T-helper 17 cell (primary cell): ENCODE measurements at places on chromosomes 12 and 14.
A peak's percentile ranks its signal among the peaks of the same experiment; 100 is the strongest.

GRCh38 chr14:24262821-24263733 is at the start of gene TGM1:
TGM1 (minus strand) TSS chr14:24263177; CDS start chr14:24262352, 825 bp downstream.
- no peak for DNase-seq

- DNase-seq, result no peak
Observed at GRCh38 chr14:24701062-24701461, 67.1 kb upstream of the GZMB start.

- no peak for DNase-seq
Observed at GRCh38 chr14:95151561-95151960, 5.8 kb downstream of the DICER1 start.

DNA sequence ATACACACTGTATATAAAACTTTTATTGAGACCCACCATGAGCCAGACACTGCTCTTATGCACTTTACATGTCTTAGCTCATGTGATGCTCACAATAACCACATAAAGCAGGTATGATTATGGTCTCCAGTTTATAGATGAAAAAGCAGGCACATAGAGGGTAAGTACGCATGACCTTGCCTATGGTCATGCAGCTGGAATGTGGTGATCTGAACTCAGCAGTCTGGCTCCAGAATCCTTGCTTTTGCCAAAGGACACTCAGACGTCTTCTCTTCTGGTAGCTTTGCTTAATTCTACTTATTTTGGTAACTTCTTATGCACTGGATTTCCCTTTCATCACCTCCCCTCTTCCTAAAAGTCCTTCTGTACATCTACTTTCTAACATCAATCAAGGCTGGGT is 103.3 kb upstream of the CRY1 start:
- DNase-seq, result no peak

GRCh38 chr14:51638071-51638944 is 13.4 kb upstream of the FRMD6 start:
- no peak for DNase-seq

- no peak for DNase-seq
Observed at GRCh38 chr12:115051378-115051777, 367.4 kb upstream of the TBX3 start.

DNA sequence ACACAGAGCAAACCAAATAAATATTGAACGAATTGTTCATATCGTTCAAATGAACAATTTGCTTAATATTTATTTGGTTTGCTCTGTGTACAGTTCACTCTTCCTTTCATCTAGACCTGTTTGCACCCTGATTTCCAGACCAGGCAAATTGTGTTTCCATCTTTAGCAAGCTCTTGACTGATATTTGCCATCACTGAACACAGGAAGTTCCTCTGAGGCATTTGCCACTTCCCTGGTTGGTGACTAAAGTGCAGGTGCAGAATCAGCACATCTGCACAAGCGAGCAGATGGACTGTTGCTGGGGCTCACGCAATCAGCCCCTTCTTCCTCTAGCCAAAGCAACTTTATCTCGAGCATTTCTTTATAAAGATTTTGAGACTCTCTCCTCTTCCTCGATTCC is 112.9 kb downstream of the DAAM1 start:
- no peak for DNase-seq

DNA sequence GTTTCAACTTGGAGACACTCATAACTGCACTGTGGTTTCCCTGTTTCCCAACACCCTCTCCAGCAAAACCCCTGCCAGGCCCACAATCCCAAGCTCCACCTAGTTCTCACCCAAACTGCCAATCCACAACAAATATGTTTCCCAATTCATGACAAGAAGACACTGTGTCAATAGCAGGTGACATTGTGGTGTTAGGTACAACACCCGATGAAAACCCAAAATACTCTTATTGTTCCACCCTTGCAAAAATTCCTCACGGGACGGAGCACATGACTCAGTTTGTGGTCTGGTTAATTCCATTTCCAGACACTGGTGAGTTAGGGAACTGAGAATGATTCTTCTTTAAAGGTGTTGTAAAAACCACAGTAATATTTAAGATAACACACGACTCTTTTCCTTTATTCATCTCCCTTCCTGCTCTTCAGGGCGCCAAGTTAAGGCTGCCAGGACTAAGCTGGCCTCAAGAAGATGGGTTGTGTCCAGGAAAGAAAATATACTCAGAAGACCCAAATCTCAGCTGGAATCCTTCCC is 735.5 kb downstream of the MED13L start:
- DNase-seq, result no peak

- no peak for DNase-seq
Observed at GRCh38 chr14:64761441-64762043, 57.3 kb downstream of the PLEKHG3 start.

- no peak for DNase-seq
Observed at GRCh38 chr12:121373755-121374154, 21.5 kb upstream of the ANAPC5 start.

- DNase-seq, result no peak
Observed at GRCh38 chr12:97127061-97127460, 220.0 kb downstream of the NEDD1 start.

- DNase-seq, result peak; percentile 97
Observed at GRCh38 chr14:103847451-103848174, at the start of gene PPP1R13B. PPP1R13B (minus strand) TSS chr14:103847575; CDS start chr14:103847307, 268 bp downstream.

DNA sequence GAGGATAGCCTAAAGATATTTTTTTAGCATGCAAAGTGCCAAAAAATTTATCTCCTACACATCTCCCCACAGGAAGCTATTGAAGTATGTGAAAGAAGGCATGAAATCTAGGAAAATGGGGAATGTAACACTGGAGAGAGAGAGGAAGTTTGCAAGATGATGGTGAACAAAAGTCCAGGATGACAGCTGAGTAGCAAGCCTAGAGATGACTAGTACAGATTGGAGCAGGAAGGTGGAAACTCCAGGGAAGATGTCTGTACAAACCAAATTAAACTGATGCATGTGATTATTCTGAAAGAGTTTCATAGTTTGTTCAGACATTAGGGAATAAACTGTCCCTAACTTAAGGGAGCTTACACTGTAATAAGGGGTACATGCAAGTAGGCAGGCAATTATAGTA is 99.3 kb downstream of the RAD51B start:
- DNase-seq, result no peak

DNA sequence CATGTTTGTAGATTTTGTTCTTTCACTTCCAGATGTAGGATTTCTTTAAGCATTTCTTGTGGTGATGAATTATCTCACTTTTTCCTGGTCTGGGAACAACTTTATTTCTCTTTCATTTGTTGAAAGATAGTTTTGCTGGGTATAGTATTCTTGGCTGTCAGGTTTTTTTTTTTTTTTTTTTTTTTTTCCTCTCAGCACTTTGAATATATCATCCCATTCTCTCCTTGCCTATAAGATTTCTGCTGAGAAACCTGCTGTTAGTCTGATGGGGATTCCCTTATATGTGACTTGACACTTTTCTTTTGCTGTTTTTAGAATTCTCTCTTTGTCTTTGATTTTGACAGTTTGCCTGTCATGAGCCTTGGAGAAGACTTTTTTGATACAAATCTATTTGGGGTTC is 30.5 kb downstream of the SMCO2 start:
- DNase-seq, result no peak

DNA sequence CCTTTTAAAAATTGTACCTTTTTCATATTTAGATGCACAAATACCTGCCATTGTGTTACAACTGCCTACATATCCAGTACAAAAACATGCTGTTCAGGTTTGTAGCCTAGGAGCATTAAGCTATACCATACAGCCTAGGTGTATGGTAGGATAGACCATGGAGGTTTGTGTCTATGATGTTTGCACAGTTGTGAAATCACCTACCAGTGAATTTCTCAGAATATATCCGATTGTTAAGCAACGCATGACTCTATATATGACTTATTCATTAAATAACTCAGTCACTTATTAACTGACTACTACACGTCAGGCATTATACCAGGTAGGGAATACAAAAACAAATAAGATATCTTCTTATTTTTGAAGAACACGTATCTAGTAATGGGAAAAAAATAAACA is 26.2 kb upstream of the ETNK1 start:
- no peak for DNase-seq

GRCh38 chr12:48878548-48878947 is 12.9 kb upstream of the RND1 start:
- no peak for DNase-seq

GRCh38 chr12:54700849-54701248 is 52.7 kb upstream of the DCD start:
- DNase-seq, result no peak

- no peak for DNase-seq
Observed at GRCh38 chr12:67356380-67356774, 87.2 kb downstream of the CAND1 start.

GRCh38 chr12:65984227-65984479 is 146.4 kb downstream of the LLPH start:
- no peak for DNase-seq

- DNase-seq, result no peak
Observed at GRCh38 chr12:31008241-31008761, 65.4 kb upstream of the DDX11 start.

DNA sequence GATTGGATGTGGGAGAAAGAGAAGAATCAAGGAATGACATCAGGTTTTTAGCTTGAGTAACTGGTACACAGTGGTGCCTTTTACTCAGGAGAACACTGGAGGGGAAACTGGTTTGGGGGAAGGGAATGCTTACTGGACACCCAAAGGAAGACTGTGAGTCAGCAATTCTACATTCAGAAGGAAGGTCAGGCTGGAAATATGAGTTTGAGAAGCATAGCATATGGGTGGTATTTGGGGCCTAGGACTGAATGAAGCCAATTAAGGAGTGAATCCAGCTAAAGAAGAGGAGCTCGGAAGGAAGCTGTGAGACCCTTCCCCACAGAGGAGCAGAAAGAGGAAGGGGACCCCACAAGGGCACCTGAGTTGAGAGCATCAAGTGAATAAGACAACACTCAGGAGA is 35.4 kb downstream of the DMAC2L start:
- DNase-seq, result no peak

DNA sequence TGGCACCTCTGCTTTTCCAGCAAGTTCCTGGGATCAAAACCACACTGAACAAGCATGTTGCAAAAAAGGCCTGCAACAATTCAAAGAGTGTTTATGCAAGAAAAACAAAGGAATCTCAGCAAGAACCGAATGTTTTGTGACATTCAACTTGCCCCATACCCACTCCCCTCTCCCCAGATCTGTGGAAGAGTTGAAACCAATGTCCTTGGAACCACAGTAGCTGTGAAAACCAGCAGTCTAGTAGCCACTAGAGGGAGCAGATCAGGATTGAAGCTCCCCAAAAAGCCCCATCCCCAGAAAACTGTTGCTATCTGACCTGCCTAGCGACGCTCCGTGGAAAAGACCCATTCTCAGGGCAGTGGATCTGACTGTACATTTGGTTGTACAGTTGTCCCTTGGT is 27.1 kb downstream of the PRKAB1 start:
- no peak for DNase-seq

- DNase-seq, result no peak
Observed at GRCh38 chr12:10363914-10364814, 25.7 kb downstream of the KLRK1 start.

DNA sequence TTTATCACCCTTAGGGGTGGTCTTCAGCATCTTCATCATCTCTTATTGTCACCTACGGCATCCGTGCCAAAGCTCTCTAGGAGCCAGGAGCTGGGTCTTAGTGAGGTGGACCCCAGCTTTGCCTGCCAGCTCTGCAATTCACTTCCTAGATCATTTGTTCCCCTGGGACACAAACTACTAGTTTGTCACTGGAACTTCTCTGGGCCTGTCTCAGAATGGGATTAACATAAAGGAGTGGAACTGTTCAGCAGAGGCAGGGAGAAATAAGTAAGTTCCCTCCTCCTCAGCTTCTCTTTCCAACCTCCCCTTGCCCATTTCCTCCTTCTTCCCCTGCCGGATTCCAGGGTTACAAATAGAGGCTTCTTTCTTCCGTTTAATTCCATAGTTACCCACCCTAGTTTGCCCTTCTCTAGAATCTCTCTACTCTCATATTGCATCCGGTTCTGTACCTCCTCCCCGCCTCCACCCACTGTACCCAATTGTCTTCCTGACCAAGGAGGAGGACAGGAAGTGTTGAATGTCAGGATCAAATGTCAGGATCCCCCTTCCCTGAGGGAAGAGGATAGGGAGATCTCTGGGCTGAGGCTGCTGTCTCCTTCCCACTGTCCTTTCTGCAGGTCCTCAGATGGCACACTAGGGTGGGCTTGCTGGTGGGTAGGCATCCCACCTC is 25.0 kb downstream of the LARP4 start:
- DNase-seq, result no peak

GRCh38 chr14:61380984-61381383 is 59.6 kb downstream of the PRKCH start:
- DNase-seq, result no peak

DNA sequence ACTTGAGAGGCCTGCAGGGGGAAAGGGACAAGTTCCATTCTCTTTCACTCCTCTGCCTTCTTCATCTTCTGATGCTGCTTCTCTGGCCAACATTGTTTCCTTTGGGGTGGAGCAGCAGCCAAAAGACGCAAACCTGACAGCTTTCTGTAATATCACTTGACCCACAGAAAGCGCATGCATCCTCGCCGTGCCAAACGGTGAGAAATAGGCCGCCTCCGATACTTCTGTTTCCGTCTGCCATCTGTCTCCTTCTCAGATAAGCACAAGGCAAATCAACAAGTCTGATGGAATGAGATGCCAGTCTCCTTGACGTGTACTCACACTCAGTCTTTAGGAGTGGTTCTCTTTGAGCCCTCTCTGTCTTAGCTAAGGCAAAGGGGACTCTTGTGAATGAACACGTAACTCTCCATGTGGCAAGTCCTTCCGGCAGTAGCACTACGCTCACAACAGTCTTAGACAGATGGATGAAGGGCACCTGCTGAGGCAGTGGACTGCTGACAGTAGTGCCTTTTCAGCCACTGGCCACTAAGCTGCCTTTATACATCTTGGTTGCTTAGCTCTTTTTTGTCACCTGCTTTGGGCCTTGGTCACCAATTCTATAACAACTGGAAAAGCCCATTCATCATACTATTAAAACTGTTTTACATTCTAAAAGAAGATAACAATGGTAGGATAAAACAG is 214.1 kb downstream of the FBXL14 start:
- DNase-seq, result no peak

DNA sequence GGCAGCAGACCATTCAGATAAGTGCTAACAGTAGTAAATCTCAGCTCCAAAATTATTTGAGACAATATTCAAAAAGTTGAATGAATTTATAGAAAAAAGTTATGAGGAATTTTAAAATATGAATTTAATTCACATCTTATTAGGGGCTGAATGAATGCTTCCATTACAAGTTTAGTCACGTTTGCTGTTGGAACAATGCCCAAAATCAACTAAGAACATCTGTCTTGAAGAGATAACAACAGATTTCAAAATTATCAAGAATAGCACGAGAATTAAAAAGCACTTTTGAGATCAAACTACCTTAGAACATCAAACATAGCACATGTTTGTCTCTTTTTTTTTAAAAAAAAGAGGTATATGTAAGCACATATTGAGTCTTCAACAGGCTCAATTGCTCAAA is 115.4 kb upstream of the PPFIA2 start:
- no peak for DNase-seq
